GM10248 (cell line): ENCODE measurements at places on chromosomes 2 and 18.

DNA sequence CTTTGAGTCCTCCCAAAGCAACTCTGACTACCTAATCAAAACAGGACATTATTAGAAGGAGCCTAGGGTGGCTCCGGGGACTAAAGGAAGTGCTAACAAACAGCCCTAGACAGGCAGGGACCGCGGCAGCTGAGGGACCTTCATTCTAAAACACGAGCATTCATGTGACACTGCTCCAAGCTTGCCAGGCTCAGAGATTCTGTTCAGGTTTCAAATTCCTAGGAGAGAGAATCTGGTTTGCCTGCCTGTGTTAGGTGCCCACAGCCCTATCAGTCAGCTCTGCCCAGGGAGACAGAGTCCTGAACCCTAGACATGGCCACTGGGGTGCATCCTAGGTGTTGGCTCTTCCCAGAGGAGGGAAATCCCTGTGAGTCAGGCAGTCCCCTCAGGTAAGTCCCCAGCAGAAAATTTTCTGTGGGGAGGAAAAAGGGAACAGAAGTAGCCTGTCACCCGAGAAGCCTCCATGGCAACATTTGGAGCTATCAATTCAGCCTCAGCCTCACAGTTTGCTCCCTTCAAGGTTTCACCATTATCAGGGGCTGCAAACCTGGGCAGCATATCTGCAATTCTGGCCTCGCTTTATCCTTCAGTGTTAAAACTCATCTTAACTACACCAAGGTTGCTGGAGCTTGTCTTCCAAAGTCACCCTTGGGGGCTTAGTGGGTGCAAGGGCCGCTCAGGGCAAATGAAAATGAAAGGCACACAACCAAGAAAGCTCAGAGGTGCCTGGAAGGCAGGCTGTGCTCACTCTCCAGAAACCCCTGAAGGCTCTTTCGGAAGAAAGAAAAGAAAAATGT, 28.6 kb downstream of the PCBP1 start:
- no peak for DNase-seq

GRCh38 chr2:51791496-51791895, 759.6 kb upstream of the NRXN1 start:
- DNase-seq: no peak

DNA sequence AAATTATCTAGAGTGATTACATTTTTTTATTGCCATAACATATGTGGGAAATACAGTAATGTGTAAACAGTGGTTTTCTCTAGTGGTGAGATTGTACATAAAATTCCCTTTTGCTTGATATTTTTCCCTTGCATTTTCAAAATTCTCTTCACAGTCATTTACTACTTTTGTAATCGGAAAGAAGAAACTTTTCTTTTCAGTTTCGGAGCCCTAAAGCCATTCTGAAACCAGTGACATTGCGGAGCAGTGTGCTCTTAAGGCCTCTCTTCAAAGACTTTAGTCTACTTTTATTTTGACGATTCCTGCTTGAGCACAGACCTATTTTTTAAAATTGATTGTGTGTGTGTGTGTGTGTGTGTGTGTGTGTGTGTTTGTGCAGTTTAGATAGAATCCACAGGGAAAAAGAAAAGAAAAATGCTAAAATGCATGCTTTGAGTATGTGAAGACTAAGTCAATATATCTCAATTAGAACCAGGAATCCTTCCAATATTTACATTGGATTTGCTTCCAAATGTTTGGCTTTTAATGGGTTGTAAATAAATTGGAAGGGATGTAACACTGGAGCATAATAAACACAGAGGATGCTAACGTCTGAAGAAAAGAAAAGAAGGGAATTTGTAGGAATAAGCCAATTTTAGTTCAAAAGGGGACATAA, 357.4 kb downstream of the RND3 start:
- DNase-seq: no peak

- no peak for DNase-seq
Measured at GRCh38 chr2:240573071-240573515, 4.8 kb downstream of the RNPEPL1 start.

- no peak for DNase-seq
Measured at GRCh38 chr2:158990397-158991214, 22.2 kb downstream of the TANC1 start.

DNA sequence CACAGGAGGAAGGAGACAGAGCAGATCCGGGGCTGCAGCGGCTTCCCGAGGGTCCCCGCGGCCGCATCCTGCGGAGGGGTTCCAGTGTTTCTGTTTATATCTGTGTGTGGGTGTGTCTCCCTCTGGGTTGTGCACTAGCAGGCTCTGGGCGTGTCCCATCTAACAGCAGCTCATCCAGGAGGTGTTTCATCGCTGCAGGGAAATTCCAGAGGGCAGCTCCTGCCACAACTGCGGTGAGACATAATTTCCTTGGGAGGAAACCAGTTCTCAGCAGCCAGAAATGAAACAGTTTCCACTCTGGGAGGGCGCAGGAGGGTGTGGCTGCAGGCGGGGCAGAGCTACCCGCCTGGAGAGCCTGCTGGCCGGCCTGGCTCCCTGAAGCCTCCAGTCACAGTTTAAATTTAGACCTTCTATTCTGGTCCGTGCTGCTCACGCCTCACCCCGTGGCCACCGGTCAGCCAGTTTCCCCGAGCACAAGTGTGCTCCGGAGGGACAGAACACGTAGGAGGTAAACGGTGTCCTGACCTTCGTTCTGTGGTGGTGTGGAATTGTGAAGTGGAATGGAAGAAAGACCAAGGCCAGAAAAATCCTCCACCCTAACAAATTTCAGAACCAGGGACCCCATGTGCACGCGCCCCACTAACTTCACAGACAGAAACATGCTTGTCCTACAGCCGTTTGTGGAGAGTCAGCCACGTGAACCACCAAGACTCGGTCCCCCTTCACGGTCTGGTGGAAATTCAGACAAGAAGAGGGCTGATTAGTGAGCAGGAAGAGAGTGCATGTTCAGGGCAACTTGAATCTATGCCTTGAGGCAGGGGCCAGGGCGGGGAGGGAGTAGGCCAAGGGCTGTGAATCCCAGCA, 50.2 kb downstream of the TEX44 start:
- DNase-seq: peak; percentile 71

GRCh38 chr18:63579616-63580015, 7.5 kb upstream of the SERPINB13 start:
- no peak for DNase-seq

DNA sequence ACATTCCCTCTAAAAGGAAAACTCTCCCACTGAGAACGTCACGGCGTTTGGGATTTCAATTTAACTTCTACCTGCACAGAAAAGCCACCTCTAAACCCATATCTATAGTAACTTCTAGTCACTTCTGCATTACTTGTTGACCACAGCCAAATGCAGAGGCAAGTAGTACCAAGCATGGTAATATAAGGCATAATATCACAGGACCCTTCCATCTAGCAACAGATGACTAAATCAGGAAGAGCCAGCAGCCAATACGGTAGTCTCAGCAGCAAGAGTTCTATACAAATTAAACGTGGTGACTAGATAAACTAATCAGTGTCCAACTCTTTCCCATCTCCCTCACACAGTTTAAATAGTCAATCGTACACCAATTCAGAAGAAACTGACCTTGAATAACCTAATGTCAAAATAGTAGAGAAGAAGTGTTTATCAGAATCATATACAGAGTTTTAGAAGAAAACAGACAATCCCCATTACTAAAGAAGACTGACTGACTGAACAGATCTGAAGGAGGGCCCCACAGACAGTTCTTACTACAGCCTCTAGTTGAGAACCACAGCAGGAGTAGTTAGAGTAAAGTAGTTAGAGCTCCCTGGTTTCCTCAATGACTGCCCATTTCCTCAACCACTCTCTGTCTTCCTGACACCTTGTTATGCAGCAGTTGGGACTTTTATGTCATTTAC, 30.0 kb downstream of the MEMO1 start:
- peak; percentile 76 for DNase-seq

DNA sequence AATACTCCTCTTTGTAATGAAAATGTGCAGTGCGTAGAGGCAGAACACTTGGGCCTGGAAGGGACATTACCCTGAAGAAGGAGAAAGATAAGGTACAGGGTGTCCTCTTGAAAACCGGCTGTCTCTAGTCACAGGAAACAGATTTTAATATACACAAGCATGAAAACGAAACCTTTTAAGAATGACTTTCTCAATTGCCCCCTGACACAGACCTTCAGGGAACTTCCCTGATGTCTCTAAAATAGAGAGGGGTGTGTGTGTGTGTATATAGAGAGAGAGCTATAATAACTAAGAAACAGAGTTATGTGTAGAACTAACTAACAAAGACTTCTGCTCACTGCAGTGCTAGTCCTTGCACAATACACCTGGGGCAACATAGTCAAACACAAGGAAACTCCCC, 780.0 kb downstream of the CNTNAP5 start:
- DNase-seq: peak; percentile 10

- no peak for DNase-seq
Measured at GRCh38 chr2:34719206-34719605, 1120.1 kb upstream of the FAM98A start.

DNA sequence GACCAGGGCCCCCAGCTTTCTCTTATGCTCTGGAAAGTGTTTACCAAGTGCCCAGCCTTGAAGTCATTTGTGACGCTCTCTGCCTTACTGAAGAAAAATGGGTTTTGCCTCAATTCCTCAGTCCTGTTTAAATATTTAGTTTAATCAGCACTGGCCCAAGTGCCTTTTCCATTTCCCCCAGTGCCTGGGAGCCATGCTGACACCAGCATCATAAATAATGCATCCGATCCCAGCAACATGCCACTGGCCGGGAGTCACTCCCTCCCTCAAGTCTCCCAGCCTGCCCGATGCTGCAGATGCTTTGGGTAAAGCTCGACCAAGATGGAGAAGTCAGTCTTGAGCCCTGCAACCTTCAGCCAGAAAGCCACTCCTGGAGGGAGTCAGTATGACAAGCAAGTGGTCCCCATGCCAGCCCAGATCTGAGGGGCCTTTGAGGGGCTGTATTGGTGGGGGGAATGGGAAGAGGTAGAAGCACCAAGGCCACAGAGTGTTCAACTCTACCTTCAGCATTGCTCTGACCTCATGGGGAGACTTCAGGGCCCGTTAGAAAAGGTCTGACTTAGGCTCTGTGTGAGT, 12.0 kb upstream of the MTA3 start:
- no peak for DNase-seq

DNA sequence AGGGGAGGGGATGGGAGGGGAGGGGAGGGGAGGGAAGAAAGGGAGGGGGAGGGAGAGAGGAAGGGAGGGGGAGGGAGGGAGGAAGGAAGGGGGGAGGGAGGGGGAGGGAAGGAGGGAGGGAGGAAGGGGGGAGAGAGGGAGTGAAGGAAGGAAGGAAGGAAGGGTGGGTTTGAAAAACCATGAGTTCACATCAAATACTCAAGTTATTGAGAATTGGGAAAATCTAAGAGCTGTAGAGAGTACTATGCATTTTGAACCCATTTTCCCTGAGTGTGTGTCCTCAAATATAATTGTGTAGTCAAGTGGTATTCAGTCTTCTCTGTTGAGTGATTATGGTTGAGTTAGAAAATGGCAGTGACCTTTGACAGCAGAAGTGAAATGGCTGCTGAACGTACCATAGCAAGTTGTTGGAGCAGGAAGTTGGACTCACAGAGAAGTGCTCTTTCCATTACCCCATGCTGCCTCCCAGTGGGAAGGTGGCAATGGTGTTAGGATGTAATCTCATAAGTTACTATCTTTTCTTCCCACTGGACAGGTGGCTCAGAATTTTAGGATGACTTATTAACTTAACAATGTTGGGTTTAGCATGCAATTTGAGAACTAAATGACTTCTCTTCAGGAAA, 214.6 kb downstream of the SETBP1 start:
- peak; percentile 24 for DNase-seq

- DNase-seq: no peak
Measured at GRCh38 chr2:9118383-9118960, 88.1 kb upstream of the ASAP2 start.

- DNase-seq: no peak
Measured at GRCh38 chr2:124995185-124995912, 970.3 kb downstream of the CNTNAP5 start.

DNA sequence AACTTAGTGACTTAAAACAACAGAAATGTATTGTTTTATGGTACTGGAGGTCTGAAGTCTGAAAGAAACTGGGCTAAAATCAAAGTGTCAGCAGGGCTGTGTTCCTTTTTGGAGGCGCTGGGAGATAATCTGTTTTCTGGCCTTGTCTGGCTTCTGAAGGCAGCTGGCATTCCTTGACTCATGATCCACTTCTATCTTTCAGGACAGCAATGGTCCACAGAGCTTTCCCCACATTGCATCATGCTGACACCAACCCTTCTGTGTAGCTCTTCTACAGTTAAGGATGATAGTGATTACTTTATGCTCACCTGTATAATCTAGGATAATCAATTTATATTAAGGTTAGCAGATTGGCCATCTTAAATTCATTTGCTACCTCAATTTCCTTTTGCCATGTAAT, 392.1 kb downstream of the TDRD15 start:
- DNase-seq: no peak

- no peak for DNase-seq
Measured at GRCh38 chr2:20485612-20486388, 38.9 kb downstream of the RHOB start.

DNA sequence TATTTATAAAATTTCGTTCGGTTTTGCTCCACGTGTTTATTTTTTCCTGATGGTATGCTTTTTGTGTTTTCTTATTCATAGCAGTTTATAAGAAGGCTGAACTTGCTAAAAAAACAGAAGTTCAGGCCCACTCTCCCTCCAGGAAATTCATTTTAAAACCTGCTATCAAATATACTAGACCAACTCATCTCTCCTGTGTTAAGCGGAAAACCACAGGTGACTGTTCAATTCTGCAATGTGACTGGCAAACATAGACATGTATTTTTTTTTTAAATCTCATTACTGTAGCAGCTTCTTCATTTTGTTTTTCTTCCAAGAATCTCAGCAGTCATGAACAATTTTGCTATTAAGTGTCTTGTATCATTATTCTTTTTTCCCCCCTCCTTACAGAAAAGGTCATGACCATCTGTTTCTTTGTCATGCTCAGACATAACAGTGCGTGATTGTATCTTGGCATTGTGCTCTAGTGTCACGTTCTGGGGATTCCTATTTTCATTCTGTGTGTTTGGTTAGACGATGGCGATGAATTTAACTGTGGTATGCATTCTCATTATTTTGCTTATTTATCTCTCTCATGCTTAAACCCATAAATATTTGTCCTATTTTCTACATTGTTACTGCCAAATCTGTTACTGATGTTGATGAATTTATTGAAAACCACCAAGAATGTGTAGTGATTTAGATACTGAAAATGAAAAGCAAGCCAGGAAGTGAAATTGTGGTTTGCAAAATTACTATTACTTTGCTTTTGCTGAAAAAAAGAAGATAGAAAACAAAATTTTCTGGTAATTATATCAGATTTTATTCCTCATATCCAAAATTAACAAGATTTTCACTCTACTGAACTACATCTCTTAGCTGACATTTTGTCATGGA, 74.6 kb upstream of the UNC80 start:
- peak; percentile 21 for DNase-seq

GRCh38 chr2:11539317-11540147, 5.7 kb downstream of the GREB1 start:
- no peak for DNase-seq

- no peak for DNase-seq
Measured at GRCh38 chr2:60544062-60544461, 9.4 kb downstream of the BCL11A start.

GRCh38 chr18:36695806-36696205, 133.0 kb downstream of the TPGS2 start:
- DNase-seq: no peak

DNA sequence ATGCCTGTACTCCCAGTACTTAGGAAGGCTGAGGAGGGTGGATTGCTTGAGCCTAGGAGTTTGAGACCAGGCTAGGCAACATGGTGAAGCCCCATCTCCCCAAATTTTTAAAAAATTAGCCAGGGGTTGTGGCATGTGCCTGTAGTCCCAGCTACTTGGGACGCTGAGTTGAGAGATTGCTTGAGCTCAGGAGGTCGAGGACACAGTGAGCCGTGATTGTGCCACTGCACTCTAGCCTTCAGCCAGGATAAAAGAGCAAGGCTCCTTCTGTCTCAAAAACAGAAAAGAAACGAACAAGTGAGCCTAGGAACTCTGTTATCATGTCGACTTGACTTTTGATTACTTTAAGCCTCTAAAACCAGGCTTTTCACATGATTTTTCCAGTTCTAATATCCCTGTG, 13.7 kb downstream of the NPC1 start:
- DNase-seq: no peak
